ENCODE measurements at places on chromosomes 5 and 9.

GRCh38 chr9:26067608-26068007, 389.4 kb upstream of the TUSC1 start:
- DNase-seq, result no peak

- DNase-seq, result peak; percentile 80
Observed at GRCh38 chr9:109906766-109907382, 126.9 kb downstream of the PALM2AKAP2 start.

GRCh38 chr5:9278921-9279603, 266.8 kb downstream of the SEMA5A start:
- DNase-seq, result no peak

DNA sequence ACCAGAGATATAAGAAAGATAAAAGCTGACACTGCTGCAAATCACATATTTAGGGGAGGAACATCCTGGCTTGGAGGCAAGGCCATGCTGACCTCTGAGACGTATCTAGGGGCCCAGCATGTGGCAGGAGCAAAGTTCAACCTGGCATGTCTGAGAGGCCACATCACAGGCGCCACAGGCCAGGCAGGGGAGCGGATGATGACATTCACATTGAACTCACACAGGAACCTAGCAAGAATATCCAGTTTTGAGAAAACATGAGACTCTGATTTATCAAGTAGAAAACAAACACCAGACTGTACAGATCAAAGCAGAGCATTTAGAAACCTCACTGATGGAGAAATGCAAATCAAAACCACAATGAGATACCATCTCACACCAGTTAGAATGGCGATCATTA, 64.2 kb upstream of the STK32A start:
- DNase-seq, result no peak

DNA sequence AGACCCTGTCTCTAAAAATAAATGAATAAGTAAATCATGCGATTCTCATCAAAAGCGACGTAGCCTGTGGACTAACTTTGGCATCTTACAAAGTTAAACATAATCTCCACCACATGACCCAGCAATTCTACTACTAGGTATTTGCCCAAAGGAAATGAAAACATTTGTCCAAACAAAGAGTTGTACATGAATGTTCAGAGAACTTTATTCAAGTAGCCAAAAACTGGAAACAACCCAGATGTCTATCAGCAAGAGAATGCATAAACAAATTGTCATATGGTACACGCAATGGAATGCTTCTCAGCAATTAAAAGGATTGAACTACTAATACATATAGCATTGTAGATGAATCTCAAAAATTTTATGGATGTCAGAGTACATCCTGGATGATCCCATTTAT, 82.6 kb downstream of the ADRB2 start:
- peak; percentile 46 for DNase-seq

GRCh38 chr9:98481676-98482075, 226.2 kb upstream of the TBC1D2 start:
- DNase-seq, result no peak

- DNase-seq, result no peak
Observed at GRCh38 chr5:133145436-133146170, 93.8 kb downstream of the HSPA4 start.

DNA sequence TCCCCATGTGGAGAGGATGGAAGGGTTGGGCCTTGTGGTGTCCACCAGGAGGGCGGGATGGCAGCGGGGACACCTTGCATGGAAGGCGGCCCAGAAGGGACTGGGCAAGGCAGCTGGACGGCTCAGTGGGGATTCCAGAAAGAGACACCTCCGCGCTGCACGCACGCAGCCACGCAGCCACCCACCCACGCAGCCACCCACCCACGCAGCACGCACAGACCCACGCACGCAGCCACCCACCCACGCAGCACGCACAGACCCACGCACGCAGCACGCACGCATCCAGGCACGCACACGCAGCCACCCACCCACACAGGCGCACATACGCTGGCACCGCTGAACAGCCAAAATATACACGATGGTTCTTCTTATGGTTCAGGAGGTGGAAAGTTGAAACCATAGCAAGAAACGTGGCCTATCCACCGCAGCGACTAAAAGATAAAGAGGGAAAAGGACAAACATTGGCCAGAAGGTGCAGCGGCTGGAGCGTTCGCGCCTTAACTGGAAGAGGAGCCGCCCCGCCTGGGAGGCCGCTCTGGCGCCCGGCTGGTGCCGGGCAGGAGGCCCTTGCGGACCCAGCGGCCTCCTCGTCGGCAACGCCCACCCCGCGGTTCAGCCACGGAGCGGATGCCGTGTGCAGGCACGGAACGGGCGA, 22.2 kb upstream of the EXOC3 start:
- DNase-seq, result no peak

Data from fibroblast of upper back skin (primary cell).